Amniotic epithelial cell (primary cell): ENCODE measurements at places on chromosomes 4 and X.

DNA sequence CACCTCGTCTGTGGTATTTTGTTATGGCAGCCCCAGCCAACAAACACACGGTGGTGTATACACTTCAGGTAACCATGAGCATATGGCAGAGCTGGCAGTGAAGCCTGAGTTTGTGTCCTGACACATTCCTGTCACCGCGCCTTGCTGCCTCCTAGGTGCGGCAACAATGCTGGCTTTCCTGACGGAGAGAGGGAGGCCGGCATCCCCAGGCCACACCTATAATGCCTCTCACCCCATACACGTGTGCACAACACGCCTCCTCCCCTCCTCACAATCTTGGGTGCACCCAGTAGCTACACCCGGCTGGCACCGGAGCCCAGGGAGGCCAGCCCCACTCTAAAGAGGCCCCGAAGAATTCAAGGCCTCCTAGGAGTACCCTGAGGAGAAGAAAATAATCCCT is 158.5 kb downstream of the NSUN7 start:
- no peak for DNase-seq

- DNase-seq: peak; percentile 11
Measured at GRCh38 chr4:55507612-55508011, 39.1 kb downstream of the CLOCK start.

DNA sequence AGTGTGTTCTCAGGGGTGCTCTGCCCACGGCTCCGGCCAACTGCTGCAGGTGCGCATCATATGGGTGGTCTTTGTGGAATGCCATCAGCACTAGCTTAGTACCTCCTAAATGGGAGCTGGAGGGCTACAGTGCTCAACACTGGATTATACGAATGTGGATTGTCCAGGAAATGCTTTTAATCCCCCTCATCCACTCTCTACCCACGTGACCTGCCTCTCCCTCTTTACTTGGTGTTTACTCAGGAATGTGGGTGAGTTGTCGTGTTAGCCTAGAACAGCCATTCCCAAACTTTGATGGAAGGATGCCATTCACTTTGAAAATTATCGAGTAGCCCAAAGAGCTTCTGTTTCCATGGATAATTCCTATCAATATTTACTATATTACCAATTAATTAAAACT is 150.8 kb downstream of the PTTG2 start:
- no peak for DNase-seq

DNA sequence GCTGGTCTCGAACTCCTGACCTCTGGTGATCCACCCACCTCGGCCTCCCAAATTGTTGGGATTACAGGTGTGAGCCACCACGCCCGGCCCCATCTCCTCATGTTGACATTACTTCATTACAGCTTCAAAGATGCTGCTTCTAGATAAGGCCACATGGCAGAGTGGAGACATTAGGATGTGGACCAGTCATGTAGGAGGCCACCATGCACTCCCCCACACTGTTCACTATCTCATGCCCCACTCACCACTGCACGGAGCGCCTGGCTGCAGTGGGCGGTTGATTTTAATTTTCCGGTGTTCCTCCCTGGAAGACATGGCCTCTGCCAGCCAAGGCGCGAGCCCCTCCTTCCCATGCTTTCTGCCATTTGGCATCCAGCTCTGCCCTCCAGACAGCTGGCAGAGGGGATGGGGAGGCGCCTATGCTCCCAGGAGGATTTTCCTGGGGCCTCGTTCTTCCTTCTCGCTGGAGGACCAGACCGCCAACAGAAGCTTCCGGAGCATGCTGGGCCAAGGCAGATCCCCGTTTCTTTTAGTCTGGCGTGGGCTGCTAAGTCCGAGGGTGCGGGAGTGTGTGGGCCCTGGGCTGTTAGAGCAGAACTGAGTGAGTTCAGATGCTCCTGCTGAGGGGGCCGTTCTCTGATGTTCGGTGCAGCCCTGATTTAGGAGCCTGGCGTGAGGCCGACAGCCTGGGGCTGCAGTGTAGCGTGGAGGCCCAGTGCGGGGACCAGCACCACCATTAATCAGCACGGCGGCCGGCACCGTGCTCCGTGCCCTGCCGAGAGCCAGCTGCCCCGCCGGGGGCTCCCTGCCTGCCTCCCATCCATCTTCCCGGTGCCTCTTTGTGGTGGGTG is 93.1 kb downstream of the SORCS2 start:
- DNase-seq: no peak

DNA sequence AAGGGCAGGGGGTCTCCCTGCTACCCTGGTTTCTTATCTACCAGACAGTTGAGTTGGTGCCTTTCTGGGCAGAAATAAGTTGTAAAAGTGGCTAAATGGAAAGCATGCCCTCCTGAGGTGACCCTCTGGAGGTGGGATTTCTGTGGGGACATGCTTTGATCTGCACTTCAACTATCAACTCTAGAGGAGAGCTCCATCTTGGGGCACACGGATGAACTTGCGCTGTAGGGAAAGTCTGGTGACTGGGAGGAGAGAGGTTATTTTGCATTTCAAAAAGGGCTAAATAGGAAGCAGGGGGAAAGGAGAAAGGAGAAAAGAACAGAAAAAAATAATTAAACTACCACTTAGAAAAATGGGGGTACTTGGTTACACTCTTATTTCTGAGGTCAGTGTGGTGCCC is 12.7 kb upstream of the RHOXF2B start:
- no peak for DNase-seq

- DNase-seq: no peak
Measured at GRCh38 chr4:85419103-85419502, 55.8 kb upstream of the ARHGAP24 start.
